ENCODE measurements at places on chromosomes 11 and 22.
A peak's percentile ranks its signal among the peaks of the same experiment; 100 is the strongest.

DNA sequence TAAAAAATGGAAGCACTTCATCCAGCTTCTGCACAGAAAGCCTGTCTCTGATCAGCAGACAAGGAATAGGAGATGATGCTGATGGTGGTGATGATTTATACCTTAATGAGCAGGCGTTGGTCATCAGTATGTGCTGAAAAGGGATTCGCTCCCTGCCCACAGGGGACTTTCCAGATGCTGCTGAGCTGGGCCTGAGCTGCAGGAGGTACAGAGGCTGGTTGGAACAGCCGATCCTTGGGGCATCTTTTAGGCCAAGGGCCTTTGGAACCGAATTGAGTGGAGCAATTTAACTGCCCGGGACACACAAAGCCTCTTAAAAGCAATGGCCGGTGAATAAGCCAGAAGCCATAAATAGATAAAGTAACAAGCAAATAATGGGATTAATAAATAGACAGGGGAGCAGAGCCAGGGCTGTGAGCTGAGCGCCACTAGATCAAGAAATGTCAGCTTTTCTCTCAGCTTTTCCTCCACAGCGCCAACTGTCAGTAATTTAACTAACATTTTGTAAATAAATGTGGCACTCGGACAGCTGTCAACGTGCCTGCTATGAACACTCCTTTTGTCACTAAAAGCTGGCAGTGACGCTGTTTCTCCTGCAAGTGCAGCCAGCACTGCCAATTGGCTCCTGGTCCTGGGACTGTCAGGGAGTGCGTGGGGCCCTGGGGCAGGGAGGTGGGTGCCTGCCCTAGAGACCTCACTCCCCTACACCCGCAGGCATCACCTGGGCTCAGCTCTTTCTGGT, 562.3 kb downstream of the NTM start:
- DNase-seq: no peak

GRCh38 chr11:130526846-130527245, 78.4 kb downstream of the ADAMTS15 start:
- DNase-seq: no peak

DNA sequence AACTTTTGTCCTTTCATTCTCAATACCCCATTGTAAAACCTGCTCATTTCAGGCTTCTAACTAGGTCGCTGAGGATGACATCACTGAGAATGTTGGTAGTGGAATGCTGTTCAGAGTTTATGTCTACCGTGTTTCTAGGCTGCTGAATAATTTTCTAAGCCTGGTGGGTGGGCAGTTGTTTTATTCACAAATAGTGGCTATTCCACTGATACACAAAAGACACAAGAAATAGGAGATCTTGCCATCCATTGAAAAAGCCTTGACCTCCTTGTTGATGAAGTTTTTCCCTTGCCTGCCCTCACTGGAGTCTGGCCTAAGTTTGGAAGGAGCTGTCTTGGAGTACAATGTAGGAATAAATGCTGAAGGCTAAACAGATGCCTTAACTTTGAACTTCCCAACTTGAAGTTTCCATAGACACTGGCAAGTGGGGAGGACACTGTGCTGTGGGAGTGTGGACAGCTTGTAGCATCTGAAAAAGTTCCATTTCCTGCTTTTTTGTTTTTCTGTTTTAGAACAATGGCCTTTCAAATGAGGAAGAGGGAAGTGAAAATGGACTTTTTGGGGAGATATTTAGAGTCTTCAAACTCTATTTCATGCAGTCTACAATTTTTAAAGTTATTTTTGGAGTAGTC, 59.2 kb downstream of the TRIM44 start:
- DNase-seq: peak; percentile 8

DNA sequence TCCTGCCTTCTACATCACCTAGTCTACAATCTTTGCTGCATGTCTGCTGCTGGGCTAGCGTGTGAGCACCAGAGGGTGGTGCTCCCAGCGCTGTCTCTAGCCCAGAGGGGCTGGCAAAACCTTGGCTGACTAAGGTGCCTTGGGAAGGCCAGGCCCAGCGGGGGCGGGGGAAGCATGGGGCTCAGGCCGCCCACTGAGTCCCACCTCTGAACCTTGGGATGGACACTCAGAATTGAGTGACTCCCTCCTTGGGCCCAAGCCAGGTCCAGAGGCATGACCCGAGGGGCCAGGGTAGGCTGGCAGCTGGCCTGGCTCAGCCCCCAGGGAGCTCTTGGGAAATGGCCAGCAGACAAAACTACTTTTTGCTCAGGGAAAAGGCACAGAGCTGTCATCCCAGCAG, 7.6 kb upstream of the GAL3ST1 start:
- no peak for DNase-seq

- DNase-seq: no peak
Measured at GRCh38 chr11:28835790-28836189, 727.6 kb downstream of the METTL15 start.

- peak; percentile 36 for DNase-seq
Measured at GRCh38 chr11:6705905-6706535, 22.9 kb upstream of the MRPL17 start.

- no peak for DNase-seq
Measured at GRCh38 chr11:7509966-7510365, 3.8 kb upstream of the PPFIBP2 start.

- DNase-seq: no peak
Measured at GRCh38 chr11:69803604-69804218, 15.5 kb downstream of the FGF3 start.

GRCh38 chr11:47668665-47669064, 26.3 kb upstream of the MTCH2 start:
- DNase-seq: no peak

DNA sequence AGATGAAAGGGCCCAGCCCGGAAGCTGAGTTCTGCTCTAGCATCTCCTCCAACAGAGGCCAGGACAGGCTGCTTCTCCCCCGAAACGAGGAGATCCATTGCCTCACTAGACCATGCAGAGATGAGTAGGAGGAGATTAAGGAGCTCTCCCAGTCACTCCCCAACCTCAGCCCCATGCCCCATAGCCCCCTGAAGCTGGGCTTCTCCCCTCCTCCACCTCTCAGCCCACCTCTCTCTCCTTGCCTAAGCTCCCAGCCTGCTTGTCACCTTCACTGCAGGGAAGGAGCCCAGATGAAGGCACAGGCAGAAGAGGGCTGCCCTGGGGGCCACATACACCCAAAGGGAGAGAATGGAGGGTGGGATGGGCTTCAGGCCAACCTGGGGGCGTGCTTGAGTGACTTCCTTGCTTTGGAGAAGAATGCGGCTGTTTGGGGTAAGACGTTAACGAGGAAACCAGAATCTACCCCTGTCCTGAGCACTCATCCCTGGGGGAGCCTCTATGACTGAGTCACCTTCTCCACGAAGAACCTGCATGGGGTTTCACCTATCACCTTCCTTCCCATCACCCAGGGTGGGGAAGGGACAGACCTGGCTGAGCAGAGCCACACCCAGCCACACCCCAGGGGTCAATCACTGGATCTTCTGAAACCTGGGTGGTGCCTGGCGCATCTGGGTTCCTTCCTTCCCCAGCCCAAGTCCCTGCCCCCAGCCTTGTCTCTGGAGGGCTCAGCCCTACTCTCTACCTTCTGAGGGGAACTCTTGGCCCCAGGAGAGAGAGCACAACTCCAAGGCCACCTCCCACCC, 11.6 kb upstream of the GNAZ start:
- DNase-seq: no peak

DNA sequence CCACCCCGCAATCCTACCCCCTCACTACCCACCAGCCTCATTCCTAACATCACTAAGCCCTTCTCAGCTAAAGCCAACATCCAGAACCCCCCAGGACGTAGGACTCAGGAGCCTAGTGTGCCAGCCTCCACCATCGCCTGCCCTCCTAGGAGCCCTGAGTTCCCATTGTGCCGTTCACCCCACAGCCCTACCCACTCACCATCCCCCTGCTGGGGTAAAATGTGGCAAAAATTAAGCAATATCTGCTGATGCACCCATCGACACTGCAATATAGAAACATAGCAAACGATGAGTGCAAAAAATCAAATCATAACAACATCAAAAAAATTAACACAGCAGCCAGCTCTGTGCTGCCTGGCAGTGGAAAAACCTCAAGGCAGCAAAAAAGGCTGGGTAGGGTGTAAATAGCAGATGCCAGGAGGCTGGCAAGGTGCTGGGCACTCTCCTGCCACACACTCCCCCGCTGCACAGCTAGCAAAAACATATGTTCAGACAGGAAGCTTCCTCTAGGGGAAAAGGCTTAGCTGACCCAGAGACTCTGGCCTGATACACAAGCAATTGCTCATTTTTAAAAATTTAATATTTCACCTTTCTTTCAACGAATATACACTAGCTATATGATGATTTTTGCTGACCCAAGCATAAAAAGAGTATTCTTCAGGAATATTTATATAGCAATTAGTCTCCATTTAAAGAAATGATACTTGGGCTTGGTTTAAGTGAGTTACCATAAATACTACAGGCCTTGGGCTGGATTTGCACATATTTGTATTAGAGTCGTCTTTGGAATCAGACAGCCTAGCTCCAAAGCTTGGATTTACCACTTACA, 33.8 kb downstream of the PRDM10 start:
- DNase-seq: peak; percentile 17

GRCh38 chr11:102981324-102981910, 25.9 kb upstream of the MMP13 start:
- DNase-seq: no peak

- DNase-seq: no peak
Measured at GRCh38 chr11:128260398-128260797, 327.0 kb downstream of the ETS1 start.

- DNase-seq: no peak
Measured at GRCh38 chr11:8320076-8320475, 56.4 kb upstream of the LMO1 start.

DNA sequence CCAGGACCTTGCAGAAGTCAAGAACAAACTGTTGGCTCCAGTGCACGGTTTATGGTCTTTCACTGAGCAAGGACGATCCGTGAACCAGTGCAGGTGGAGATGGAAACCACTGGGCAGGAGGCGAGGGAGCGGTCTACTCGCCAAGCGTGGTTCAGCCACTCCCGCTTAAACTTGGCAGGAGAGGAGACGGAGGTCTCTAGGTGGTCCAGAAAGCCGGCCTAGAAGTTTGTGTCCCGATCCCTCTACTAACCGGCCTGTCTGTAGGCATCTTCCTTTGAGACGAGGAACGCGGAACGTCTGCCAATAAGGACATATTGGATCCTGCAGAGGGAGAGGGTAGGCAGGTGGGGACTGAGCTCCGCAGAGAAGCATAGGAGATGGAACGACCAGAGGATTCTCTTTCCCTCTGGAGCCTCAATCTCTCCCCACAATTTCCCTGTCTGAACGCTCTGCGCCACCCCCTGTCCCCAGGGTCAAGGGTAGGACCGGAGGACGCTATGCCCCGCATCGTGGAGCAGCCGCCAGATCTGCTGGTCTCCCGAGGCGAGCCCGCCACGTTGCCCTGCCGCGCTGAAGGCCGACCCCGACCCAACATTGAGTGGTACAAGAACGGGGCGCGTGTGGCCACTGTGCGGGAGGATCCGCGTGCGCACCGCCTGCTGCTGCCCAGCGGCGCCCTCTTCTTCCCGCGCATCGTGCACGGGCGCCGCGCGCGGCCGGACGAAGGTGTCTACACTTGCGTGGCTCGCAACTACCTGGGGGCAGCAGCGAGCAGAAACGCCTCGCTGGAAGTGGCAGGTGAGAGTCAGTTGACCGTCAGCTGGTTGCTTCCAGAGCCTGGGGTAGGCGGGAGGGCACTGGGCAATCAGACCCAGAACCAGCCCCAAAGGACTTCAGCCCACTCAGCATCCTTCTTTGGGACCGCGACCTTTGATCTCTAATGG, 3.4 kb downstream of the ROBO3 start:
- DNase-seq: peak; percentile 31

GRCh38 chr11:104997288-104997687, 25.7 kb downstream of the CASP5 start:
- DNase-seq: peak; percentile 10

DNA sequence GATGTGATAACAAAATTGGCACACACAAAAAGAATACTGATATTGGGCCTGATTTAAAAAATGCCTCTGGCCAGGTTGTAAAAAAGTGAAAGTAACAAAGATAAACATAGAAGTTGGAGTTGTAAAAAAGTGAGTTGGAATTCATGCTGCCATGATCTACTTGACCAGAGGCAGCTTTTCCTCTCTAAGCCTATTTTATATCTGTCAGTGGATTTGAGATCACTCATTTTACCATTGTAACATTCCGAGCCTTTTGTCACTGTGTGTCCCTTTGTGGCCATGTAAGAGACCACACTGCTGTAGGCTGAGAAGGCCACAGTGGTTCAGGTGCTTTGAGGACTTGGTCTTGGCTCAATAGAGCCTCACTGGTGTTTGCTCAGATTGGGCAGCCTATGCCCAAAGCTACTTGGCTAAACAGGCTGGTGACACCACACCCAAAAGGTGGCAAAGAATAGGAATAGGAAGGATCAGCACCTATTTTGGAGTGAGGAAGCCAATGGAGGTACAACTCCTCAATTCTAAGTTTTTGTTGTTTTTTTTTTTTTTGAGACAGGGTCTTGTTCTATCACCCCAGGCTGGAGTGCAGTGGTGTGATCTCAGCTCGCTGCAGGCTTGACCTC, 7.1 kb downstream of the FEN1 start:
- no peak for DNase-seq

DNA sequence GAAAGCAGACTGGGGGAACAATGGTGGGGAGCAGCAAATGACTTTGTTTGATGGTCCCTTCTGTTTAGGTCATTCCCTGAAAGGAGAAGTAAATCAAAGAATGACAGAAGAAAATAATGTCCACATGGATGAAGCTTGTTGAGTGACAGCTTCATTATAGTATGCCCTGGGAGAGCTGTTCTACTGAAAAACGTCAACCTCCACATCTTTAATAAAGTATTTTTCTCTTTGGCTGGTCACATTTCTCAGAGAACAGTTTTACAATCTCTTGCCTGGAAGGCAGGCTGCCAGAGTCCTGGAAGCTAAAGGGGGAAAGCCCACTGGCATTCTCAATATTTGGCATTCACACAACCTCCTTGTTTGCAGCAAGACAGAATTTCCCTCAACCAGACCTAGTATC, 287.9 kb downstream of the SWAP70 start:
- no peak for DNase-seq

- DNase-seq: no peak
Measured at GRCh38 chr11:15745266-15745665, 611.1 kb downstream of the SOX6 start.

- DNase-seq: no peak
Measured at GRCh38 chr11:23100726-23101125, 240.5 kb upstream of the CCDC179 start.

DNA sequence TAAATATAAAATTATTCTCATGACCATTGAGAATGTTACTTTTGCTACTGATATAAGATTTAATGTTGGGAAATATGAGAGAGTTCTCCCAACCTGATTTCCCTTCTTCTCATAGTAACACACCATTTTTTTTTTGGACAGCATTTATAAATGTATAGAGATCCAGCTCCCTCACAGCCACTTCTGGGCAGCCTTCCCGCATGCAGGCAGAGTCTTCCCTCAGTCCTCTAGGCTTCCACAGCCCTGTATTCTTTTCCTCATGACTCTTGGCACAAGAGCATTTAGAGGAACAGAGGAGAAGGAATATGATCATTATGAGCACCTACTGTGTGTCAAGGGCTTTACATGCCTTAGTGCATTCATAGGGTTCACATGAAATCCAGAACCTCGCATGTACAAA, 9.0 kb downstream of the DTX4 start:
- no peak for DNase-seq

DNA sequence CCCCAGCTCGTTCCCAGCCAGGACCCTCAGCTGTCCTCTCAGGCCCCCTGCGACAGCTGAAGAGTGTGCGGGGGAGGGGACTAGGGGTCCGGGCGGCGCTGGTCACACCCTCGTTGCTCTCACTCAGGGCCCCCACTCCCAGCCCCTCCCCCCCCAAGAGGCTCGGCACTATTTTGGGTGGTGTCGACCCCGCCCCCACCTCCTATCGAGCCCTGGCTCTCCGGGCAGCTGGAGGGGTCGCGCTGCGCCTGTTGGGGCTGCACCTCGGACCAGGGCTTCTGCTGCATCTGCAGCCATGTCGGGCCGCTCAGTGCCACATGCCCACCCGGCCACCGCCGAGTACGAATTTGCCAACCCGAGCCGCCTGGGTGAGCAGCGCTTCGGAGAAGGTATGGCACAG, at the start of gene HSPB2:
TSS of gene HSPB2 (plus strand) at position 200 of the 400 bp plus-strand sequence. CDS start at position 296, 96 bp downstream.
- DNase-seq: no peak

Data from RPMI8226 (cell line).